Colonic mucosa (tissue), 4 donors: ENCODE measurements at places on chromosomes 3 and 15. TPM values are rescaled to one million over a fixed set of nuclear protein-coding genes. Genes with fewer than 3 reads are reported as not detected.

Gene GJD2
- not detected for total RNA-seq

Gene LAMB2
- 112 TPM for total RNA-seq

- no peak for DNase-seq
Observed at GRCh38 chr3:143201045-143201444, 81.5 kb downstream of the CHST2 start.

- peak; percentile 83 for DNase-seq
Observed at GRCh38 chr15:76576523-76577279, 240.1 kb downstream of the ISL2 start.

- peak; percentile 31 for DNase-seq
Observed at GRCh38 chr3:169146866-169147237, 516.7 kb downstream of the MECOM start.

DNA sequence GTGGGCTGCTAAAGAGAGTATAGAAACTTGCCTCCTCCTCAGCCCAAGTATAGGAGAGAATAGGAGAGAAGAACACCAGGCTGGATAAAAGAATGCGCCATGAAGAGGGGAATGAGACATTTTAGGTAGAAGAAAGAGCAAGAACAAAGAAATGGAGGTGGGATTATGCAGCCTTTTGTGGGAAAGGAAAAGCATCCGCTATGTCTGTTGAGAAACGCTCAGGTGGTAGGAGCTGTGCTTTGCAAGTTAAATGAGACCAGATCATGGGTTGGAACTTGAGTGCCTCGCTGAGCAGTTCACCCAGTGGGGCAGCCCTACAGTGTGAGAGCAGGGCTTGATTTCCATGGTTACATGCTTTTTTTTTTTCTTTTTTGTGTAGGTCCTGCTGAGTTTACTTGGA, 11.5 kb upstream of the RTP1 start:
- no peak for DNase-seq

- DNase-seq: no peak
Observed at GRCh38 chr3:126959921-126960603, 22.9 kb upstream of the PLXNA1 start.

Gene DPPA2
- total RNA-seq: not detected

- DNase-seq: peak; percentile 80
Observed at GRCh38 chr15:35751413-35752133, 205.6 kb upstream of the DPH6 start.

- DNase-seq: no peak
Observed at GRCh38 chr15:64125978-64126377, 25.6 kb upstream of the SNX22 start.

Gene ARPP21
- total RNA-seq: not detected

DNA sequence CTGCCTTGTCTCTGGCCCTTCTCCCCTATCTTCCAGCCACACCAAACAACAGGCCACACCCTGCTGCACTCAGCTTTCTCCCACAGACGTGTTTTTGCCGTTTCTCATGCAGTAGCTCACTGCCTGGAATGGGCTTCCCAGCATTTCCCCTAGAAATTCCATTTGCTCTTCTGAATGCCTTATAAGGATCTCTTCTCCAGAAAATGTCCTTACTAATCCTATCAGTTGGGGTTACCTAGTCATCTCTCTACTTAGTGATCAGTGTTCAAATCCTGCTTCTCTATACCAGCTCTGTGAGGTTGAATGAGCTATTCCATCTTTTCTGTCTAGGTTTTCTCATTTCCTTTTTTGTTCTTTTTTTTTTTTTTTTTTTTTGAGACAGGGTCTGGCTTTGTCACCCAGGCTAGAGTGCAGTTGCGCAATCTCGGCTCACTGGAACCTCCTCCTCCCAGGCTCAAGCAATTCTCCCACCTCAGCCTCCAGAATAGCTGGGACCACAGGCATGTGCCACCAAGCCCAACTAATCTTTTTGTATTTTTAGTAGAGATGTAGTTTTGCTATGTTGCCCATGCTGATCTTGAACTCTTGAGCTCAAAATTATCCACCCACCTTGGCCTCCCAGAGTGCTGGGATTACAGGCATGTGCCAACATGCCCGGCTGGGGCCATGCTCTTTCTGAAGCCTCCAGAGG, 98.2 kb upstream of the CHD2 start:
- DNase-seq: peak; percentile 59

Gene USP50
- total RNA-seq: not detected

DNA sequence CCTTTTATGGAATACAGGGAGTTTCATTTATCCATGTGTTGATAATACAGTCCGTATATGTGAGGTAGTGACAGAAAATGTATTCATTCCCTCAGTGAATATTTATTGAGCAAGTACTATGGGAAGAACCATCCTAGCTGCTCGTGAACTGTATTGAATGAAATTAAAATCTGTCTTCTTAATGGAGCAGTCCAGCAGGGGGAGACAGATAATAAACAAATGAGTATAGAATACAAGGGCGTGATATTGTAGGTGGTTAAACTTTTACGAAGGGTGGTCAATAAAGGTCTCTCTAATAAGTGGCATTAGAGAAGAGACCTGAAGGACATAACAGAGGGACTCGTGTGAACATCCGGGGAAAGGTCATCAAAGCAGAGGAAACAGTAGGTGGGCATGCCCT, 62.7 kb upstream of the OSTN start:
- DNase-seq: no peak

Gene PLA2G4F
- total RNA-seq: 27.7 TPM

Gene TFRC
- 132 TPM for total RNA-seq

DNA sequence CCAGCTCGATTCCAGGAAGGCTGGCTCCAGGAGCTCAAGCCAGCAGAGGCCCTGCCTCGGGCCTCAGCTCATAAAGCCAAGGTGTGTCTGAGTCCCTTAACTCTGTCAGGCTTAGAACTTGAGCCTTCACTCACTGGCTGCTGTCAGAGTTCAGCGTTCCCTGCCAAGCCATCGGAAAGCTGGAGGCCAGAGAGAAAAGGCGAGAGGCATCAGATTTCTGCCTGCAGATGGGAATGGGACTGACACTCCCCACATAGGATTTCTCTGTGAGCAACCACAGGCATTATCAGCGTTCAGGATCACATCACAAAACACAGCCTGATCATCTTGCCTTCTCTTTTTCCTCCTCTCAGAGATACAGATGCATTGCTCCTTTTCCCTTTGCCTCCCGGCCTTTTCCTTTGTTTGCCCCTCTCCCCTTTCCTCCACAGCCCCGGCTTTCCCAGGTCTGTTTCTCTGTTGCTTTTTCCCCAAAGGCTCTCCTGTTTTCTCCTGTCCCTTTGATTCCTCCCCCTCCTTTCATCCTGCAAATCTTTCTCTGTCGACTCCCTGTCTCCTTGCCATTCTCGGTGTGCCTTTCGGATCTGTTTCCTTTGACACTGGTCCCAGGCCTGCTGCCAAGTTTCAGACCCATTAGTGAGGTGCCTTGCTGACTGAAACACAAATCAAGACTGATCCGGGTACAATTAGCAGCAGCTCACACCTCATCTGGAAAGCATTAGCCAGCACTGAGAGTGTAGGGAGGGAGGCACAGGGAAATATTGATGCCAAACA, 44.5 kb upstream of the BOC start:
- DNase-seq: no peak

Gene CCR1
- total RNA-seq: 0.57 TPM

GRCh38 chr15:37902126-37902525, 32.3 kb upstream of the TMCO5A start:
- no peak for DNase-seq

DNA sequence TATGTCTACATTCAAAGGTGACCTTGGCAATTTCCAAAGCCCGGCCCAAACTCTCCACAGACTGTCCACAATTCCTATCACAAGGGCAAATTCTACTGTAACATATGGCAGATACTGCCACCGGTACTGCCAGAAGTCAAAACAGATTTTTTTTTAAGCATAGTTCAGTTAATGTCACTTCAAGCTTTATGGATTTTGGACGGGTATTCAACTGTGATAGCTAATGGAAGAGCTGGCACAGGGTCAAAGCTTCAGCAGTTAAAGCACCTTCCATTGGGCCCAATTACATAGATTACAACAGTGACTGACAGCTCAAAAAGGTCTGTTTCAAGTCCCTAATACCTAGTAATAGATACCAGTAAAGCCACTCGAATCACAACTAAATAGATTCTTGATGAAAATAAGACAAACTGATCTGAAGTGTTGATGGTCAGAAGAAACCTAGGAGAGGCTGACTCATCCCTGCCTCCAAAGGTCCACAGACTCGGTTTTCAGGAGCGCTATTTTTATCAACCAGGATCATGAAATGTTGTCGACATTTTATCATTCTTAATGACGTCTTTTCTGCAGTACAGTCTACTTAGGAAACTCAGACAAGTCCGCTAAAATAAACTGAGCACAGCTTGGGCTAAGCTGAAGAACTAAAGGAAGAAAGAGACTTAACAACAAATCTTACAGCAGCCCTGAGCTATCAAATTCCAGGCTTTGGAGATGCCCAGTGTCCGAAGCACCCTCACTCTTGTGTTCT, 38.7 kb downstream of the ANXA2 start:
- no peak for DNase-seq

Gene SCN5A
- 0.45 TPM for total RNA-seq

- no peak for DNase-seq
Observed at GRCh38 chr3:39220407-39221140, 28.2 kb upstream of the XIRP1 start.

DNA sequence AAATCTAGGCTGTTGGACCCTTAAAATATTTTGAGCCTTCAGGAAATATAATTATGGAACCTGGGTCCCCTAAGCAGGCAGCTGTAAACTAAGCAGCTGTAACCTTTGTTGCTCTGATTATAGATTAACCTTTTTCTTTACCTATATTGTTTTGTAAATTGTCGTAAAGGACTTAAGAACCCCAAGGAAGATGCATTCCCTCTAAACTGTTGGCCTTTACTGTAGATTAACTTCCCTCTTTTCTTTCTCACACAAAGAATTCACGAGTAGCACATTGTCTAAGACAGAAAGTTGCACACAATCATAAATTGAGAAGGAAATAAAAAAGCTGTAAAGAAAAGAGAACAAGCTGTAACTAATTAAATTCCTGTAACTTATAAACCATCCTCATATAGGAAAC, 877.3 kb downstream of the ROBO2 start:
- no peak for DNase-seq

GRCh38 chr3:120756061-120756460, 13.5 kb downstream of the GTF2E1 start:
- no peak for DNase-seq

DNA sequence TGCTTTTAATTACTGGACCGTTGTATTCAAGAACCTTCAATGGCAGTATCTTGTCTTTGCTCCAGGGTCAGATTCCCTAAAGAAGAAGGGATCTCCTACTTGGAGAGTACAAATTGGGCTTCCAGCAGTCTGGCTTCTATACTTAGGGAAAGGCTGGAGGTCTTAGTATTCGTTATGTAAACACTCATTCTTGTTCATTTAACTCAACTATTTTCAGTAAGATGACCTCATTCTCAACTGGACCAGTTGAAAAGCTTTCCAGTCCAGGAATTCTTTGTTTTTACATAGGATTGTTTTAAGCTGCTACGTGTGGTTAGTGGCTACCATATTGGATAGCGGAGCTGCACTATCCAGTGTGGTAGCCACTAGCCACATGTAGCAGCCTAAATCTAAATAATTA, 4.6 kb downstream of the SENP5 start:
- DNase-seq: no peak

GRCh38 chr15:39124553-39125171, 456.2 kb upstream of the THBS1 start:
- no peak for DNase-seq

GRCh38 chr15:46786590-46787285, 930.6 kb upstream of the SEMA6D start:
- no peak for DNase-seq

DNA sequence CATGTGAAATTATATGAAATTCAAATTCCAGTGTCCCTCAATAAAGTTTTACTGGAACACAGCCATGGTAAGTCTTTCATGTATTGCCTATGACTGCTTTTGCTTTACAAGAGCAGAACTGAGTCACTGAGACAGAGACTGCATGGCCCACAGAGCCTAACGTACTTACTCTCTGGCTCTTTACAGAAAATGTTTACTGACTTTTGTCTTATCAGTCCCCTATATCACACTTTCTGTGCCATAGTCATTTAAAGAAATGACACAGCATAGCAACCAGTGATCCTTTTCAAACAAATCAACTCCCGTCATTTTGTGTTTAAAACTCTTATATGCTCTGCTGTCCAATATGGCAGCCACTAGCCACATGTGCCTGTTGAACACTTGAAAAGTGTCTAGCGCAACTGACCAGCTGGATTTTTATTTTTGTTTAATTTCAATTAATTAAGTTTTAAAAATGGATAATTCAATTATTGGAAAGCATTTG, 129.7 kb upstream of the CDIN1 start:
- DNase-seq: no peak

- no peak for DNase-seq
Observed at GRCh38 chr15:94745371-94745770, 514.0 kb downstream of the MCTP2 start.

GRCh38 chr15:58957101-58957973, 23.9 kb upstream of the SLTM start:
- DNase-seq: peak; percentile 68

DNA sequence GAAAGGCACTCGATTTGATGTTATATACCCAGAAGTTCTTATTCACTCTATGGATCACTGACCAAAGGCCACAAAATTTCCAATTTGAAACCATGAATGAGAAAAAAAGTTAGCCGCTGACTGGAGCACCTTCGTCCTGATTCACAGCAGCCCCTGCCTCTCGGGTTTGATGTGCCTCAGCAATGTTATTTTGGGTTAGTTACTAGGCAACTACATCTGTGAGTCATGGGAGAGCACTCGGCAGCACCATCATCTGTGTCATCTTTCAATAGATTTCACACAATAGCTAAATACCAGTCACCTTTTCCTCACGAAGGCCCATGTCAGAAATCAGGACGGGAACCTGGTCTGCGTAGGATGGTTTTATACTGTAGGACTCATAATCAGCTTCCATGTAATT, 269.2 kb downstream of the ZBBX start:
- DNase-seq: no peak

- no peak for DNase-seq
Observed at GRCh38 chr3:156691920-156692319, 17.5 kb downstream of the TIPARP start.

GRCh38 chr15:66133247-66133885, 120.2 kb downstream of the MEGF11 start:
- DNase-seq: no peak

- DNase-seq: no peak
Observed at GRCh38 chr3:134827213-134827612, 32.2 kb downstream of the EPHB1 start.

GRCh38 chr3:187027531-187028278, 97.4 kb downstream of the ST6GAL1 start:
- DNase-seq: peak; percentile 19

DNA sequence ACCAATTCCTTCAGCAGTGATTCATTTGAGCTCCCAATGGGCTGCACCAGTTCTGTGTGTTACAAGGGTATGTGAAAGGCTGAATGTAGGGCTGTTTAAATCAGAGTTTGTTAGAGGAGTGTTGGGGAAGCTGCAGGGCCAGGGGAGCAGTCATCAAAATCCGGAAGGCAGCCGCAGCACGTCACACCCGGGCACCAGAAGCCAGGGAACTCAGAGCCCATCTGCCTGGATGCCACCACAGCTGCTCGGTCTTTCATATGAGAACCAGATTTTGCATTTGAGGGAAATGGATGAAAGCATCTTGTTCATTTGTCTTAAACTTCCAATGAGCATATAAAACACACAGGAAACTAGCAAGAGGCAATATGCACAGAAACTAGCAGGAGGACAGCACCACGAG, 24.2 kb upstream of the NEO1 start:
- DNase-seq: no peak

Gene CHRNA3
- total RNA-seq: 2.0 TPM
